Small intestine (tissue), 16 donors: ENCODE measurements at places on chromosomes 4 and X. TPM values are rescaled to one million over a fixed set of nuclear protein-coding genes. Genes with fewer than 3 reads are reported as not detected.

GRCh38 chr4:152478461-152479237 is 57.2 kb downstream of the FBXW7 start:
- no peaks in the 10 kb centered on the region for H3K4me1 ChIP-seq
- no peaks in the 10 kb centered on the region for H3K27me3 ChIP-seq
- H3K27ac ChIP-seq = no peak overlapping the region

Gene RHOXF1
- not detected for polyA plus RNA-seq

Gene ZNF330
- 46.7 TPM for polyA plus RNA-seq

GRCh38 chrX:124098089-124098488 is 136.6 kb downstream of the STAG2 start:
- DNase-seq = peak; percentile 10
- no peaks in the 10 kb centered on the region for H3K4me1 ChIP-seq
- no peak overlapping the region for H3K4me3 ChIP-seq
- H3K36me3 ChIP-seq = peaks cover 1% of the 10 kb centered on the region
- H3K27me3 ChIP-seq = no peaks in the 10 kb centered on the region
- no peak overlapping the region for H3K27ac ChIP-seq
